ENCODE measurements at places on chromosomes 2 and 18. TPM values are rescaled to one million over a fixed set of nuclear protein-coding genes. Genes with fewer than 3 reads are reported as not detected.
A peak's percentile ranks its signal among the peaks of the same experiment; 100 is the strongest.

GRCh38 chr2:19185086-19185485 is 173.3 kb downstream of the OSR1 start:
- H3K27me3 ChIP-seq: no peaks in the 10 kb centered on the region
- no peak overlapping the region for H3K4me3 ChIP-seq
- H3K27ac ChIP-seq: no peak overlapping the region
- H3K4me1 ChIP-seq: peaks cover 22% of the 10 kb centered on the region

GRCh38 chr18:76958692-76959341 is 136.5 kb downstream of the ZNF236 start:
- no peak overlapping the region for H3K4me3 ChIP-seq
- H3K4me1 ChIP-seq: no peaks in the 10 kb centered on the region
- DNase-seq: no peak
- 0 out of 2 replicates have a peak, but pooled peaks cover 3% of the 10 kb centered on the region for H3K36me3 ChIP-seq
- H3K27ac ChIP-seq: no peak overlapping the region
- no peaks in the 10 kb centered on the region for H3K27me3 ChIP-seq

GRCh38 chr2:211251016-211251415 is 694.6 kb downstream of the CPS1 start:
- H3K27me3 ChIP-seq: 0 out of 2 replicates have a peak, but pooled peaks cover 4% of the 10 kb centered on the region
- H3K4me3 ChIP-seq: no peak overlapping the region
- no peaks in the 10 kb centered on the region for H3K36me3 ChIP-seq
- peaks cover 6% of the 10 kb centered on the region for H3K4me1 ChIP-seq
- DNase-seq: no peak
- H3K27ac ChIP-seq: no peak overlapping the region

- H3K4me1 ChIP-seq: peaks cover 51% of the 10 kb centered on the region
- no peak overlapping the region for H3K4me3 ChIP-seq
- no peaks in the 10 kb centered on the region for H3K27me3 ChIP-seq
- DNase-seq: no peak
These were observed 60.0 kb downstream of the HS1BP3 start for GRCh38 chr2:20590704-20591515.

The PRKAG3 gene
- total RNA-seq: not detected

DNA sequence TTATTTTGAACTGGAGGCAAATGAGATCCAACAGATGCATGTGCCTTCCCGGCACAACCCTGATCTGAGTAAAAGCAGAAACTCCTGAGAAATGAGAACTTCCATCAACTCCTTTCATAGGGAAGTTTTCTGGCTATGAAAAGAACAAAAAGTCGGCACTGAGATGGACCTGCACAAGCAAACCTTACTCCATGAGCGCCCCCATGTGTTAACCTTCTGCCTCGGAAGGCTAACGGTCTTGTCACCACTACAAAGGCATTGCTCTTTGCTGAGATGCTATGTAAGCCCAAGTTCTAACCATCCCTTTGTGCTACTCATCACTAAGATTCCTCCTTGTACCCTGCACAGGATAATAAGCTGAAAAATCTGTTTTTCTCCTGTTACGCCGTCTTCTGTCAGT is 57.3 kb upstream of the SULT1C3 start:
- H3K27ac ChIP-seq: no peak overlapping the region
- no peak overlapping the region for H3K4me3 ChIP-seq
- no peaks in the 10 kb centered on the region for H3K36me3 ChIP-seq

The ASXL3 gene
- not detected for total RNA-seq

DNA sequence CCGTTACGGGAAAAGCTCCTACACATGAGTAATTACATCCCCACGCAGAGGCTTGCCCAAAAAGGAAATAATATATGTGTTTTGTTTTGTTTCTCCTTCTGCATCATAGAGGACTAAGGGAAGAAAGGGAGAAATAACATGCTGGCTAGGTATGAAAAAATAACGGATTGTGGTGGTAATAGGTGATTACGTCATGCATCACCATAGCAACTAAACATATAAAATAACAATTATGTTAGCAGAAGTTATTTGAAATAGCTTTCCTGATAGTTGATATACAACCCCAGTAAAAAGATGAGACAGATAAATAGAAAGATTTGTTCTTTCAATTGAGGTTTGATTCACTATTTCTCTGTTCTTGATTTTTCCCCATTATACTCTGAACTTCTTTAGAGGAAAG is 518.0 kb downstream of the ZNF516 start:
- no peak overlapping the region for H3K4me3 ChIP-seq
- H3K4me1 ChIP-seq: no peaks in the 10 kb centered on the region
- DNase-seq: no peak
- peaks cover 25% of the 10 kb centered on the region for H3K27me3 ChIP-seq

DNA sequence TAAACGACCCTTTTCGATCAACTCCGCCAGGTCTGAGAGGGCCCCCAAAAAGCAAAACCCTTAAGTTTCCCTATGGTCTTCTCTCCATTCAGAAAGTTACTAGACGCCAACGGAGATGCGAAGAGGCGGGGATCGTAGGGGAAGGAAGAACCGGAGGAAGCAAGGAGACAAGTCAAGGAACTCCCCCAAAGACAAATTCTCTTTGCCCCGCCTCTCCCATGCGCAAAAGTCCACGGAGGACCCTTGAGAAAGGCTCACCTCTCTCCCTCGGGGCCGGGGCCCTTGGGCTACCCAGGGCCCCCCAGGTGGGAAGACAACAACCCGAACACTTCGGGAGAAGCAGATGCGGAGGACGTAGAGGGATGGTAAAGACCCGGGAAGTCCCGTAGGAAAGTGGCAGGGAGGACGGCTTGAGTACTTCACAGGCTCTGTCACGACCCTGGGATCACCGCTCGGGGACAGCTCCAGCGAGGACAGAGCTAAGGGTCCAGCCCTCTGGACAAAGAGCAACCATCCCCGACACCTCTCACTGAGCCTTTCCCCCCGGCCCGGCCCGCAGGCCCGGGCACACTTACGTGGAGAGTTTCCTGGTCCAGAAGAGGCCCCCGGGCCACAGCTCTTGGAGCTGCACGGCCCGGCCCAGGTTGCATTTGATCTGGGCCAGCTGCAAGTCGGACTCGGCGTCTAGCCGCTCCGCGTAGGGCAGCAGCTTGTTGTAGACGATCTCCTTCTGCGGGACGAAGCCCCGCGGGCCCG is 647 bp downstream of the PSME4 start:
- no peaks in the 10 kb centered on the region for H3K36me3 ChIP-seq
- H3K4me3 ChIP-seq: peak overlapping the region; percentile 91
- peak; percentile 22 for DNase-seq
- H3K27ac ChIP-seq: peak overlapping the region; percentile 58

GRCh38 chr2:239962890-239963591 is 62.1 kb downstream of the NDUFA10 start:
- H3K27me3 ChIP-seq: no peaks in the 10 kb centered on the region
- no peak overlapping the region for H3K27ac ChIP-seq
- no peak overlapping the region for H3K4me3 ChIP-seq

DNA sequence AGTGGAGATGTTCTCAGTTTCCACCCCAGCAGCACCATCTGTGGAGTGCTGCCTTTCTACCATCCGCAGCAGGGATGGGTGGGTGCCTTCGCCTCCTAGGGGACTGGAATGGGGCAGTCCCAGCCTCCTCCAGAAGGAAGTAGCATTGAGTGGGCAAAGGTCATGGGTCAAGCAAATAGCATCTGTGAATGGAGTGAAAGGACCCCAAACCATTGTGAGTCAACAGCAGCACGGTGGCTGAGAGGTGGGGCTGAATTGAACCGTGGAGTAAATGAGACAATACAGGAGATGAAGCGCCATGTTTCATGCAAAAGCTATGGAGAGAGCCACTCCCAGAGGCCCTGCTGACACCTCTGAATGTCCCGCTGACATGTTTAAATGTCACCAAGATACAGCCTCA is 9.7 kb downstream of the GPR55 start:
- H3K4me3 ChIP-seq: no peak overlapping the region
- no peaks in the 10 kb centered on the region for H3K4me1 ChIP-seq
- DNase-seq: no peak
- H3K27me3 ChIP-seq: peaks cover 20% of the 10 kb centered on the region
- H3K27ac ChIP-seq: no peak overlapping the region

The CRYBA2 gene
- 6.4 TPM for total RNA-seq
